ENCODE measurements at places on chromosomes 1 and 21. TPM values are rescaled to one million over a fixed set of nuclear protein-coding genes. Genes with fewer than 3 reads are reported as not detected.

GRCh38 chr1:47921935-47922415, 75.2 kb downstream of the TRABD2B start:
- no peak for DNase-seq

GRCh38 chr1:8239306-8240023, 78.4 kb upstream of the SLC45A1 start:
- DNase-seq, result no peak

- no peak for DNase-seq
Measured at GRCh38 chr21:33286600-33287456, 20.7 kb downstream of the IL10RB start.

DNA sequence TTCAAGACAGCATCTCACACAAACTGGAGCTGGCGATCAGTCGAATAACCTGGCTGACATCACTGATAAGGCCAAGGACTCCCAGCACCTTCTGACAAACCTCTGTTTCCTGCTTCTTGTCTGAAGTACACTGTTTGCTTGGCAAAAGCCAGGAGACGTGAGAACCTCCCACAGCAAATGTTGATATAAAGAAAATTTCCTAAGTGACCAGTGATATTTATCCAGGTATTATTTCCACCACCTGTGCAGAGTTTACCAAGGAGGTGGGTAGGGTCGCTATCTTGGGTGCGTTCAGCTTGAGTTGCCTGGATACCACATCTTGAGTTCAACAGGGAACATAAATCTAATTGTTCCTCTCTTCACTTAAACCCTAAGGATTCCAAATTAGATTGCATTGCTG, 72.9 kb downstream of the SETD4 start:
- no peak for DNase-seq

GRCh38 chr1:183097438-183098051, 74.3 kb downstream of the LAMC1 start:
- DNase-seq, result no peak

GRCh38 chr21:46596201-46596600, 8.7 kb downstream of the S100B start:
- no peak for DNase-seq

DNA sequence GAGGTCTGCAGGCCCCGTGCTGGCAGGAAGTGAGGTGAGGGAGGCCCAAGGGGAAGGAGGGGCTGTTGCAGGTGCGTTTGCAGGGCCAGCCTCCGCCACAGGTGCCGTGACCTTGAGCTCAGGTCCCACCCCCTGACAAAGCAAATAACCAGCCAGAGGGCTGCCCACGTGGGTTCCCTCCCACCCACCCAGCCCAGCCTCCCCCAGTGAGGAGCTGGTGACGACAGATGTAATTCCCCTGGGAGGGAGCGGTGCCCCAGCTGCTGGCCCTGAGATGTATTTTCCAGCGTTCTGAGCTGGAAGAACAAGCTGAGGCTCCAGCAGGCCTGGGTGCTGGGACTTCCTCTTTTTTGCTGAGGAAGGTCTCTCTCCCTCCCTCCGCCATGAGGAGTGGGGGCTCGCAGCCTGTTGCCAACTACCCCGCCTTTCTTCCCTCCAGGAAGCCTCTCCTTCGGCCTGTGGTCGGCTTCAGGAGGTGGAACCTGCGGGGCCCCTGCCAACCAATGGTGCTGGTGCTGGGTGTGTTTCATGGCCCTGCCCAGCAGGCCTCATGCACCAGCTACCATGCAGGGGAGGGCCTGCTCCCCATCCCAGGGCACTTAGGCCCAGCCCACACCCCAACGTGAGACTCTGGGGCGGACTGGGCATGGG, 153.2 kb downstream of the PRDM16 start:
- DNase-seq, result no peak

DNA sequence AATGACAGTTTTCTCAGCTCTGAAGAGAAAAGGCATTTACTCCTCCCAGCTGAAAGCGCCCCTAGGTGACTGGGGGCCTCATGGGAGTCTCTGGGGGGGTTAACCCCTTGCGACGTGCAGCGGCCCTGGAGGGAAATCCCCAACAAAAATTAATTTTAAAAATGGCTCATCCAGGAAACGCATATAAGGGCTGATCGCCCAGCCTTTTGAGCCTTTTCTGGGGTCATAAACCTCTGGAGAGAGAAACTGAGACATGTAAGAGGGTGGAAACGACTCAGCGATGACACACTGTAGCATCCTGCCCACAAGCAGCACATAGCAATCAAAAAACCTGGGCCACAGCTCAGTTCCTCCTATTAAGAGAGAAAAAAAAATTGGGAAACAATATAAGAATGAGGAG, 20.4 kb upstream of the HPDL start:
- no peak for DNase-seq

DNA sequence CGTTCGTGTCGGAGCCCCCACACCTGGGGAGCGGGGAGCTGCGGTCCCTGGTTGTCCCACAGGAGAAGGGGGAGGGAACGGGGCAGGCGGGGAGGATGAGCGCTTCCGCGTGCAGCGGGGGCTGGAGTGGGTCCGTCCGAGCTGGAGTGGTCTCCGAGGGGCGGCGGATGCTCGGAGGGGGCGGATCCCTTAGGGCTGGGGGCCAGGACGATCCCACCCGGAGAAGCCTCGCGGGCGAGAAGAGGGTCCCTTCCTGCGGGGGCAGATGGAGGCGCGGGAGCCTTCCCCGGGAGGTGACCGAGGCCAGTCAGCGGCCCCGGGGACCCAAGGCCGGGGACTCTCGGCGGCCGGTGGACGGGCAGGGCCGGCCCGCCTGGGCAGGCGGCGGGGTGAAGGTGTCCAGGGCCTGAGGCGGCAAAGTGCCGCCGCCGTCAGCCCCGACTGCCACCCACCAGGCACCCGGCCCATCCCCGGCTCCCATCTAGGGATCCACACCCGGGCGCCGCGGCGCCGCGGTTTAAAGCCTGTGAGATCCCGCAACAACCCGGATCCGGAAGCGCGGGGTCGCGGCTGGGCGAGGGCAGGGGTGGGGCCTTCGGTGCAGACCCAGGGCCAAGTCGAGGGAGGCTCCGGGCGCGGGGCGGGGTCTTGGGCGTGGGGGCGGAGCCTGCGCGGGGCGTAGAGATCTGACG, 5.3 kb upstream of the CCDC27 start:
- DNase-seq, result peak; percentile 40

DNA sequence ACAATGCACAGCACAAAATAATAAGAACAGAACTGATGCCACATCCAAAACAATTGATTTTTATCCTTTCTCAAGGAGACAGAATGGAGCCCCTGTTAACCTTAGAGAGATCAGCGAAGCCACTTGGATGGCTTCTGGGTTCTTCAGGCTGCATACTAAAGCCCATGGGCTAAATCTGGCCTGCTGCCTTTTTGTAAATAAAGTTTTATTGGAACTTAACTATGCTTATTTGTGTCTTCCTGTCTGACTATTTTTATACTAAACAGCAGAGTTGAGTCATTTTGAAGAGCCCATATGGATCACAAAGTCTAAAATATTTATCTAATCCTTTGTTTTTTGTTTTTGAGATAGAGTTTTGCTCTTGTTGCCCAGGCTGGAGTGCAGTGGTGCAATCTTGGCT, 16.3 kb upstream of the PPM1J start:
- no peak for DNase-seq

DNA sequence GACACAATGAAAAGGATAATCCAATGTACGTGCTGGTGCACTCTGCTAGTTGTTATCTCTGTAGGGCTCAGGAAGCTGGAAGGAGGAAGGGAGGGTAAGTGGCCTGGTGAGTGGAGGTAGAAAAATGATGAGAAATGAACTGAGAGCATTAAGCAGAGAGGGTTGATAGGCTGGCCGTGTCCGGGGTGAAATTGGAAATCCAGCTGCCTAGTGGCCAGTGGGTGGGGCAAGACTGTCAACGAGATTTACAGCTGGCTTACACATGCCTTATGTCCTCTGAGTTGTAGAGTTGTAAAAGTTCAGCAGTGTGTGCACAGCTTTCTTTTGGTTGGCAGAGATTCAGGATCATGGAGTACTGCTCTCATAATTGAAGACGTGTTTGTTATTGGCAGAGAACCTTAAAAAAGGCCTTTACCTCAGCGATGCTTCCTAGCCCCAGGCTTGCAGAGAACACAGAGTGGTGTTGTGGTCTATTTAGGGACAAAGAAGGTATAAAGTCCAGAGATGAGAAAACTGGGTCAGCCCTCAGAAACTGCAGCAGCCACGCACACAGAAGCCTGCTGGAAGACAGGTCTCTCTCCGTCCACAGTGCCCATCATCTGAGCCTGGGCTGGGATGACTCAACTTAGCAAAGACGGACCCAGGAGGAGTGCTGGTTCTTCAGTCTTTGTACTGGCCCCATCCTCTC, 132.4 kb downstream of the EDEM3 start:
- DNase-seq, result peak; percentile 47

DNA sequence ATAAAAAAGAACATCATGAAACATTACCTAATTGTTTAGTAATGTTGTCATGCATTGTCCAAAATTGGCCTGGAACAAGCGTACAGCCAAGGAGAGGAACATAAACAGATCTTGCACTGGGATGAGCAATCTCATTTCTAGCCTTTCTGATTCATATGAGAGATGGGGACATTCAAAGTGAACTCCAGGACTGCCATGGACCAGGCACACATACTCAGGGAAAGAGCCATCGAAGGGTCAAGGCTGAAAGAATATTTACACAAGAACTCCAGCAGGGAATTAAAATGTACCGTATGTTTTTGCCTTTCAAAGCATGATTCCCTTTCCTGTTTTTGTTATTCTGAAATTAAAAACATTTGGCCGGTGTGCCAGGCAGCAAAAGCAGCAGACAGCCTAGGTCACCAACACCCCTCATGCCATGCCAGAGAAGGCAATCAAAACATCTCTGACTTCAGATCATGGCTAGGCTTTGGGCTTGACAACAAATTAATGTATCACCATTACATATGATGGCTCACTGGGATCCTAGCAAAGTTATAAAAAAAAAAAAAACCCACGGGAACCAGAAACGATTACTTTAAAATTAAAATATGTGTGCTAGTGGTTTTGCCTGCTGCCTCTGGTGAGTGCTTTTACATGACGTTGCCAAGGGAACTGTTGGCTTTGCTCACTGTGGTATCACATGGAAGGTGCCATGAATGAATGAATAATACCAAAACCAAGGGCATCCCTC, 159.8 kb downstream of the TGFBR3 start:
- DNase-seq, result peak; percentile 11

GRCh38 chr1:32900956-32901822, at the start of gene TMEM54:
TMEM54 (minus strand) TSS chr1:32901389; CDS start chr1:32901238, 151 bp downstream.
- DNase-seq, result no peak

GRCh38 chr1:247822060-247822459, 1.9 kb downstream of the OR14A16 start:
- DNase-seq, result no peak

- no peak for DNase-seq
Measured at GRCh38 chr1:6842301-6842700, 57.0 kb downstream of the CAMTA1 start.

DNA sequence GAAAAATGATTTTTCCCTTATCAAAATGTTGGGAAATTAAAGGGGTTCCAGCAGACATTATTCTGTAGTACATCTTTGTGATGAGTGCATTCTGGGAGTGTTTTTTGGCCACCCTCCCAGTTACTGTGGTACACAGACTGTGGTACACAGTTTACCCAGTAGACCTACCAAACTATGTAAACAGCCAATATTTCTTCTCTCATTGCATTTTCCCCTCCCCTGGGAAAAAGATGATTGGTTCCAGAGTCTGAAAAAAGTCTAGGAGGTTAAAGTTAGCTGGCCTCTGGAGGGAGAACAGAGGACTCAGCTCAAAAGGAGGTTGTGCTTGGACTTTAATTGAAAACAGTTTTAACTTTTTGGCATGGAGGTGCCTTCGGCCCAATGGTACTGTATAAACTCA, 42.5 kb downstream of the PGM1 start:
- DNase-seq, result no peak

- no peak for DNase-seq
Measured at GRCh38 chr1:240888039-240888786, 276.3 kb upstream of the GREM2 start.

DNA sequence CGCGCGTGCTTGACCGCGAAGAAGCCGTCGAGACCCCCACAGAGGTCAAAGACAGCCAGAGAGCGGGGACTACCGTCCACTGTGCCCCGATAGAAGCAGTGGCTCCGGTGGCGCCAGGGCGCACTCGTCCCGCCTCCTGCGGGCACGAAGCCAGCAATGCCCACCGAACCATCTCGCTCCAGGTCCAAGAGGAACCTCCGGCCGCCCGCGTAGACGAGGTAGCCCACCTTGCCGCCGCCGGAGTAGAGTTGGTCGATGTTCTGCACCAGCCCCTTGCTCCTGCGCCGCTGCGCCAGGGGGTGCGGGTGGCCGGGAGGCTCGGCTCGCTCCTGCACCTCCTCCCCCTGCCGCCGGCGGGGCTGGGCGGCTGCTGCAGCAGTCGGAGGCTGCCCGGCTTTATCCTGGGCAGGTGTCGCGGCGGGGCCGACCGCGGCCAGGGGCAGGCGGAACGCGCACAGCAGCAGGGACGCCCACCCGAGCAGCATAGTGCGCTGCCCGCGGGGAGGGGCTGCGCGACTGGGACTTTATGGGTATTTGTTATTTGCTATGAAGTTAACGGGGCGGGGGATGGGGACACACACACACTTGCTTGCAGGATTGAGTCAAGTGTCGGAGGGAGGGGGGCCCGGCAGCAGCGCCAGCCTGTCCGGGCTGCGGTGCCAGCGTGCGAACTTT, 844 bp downstream of the ADAMTS5 start:
- DNase-seq, result no peak

DNA sequence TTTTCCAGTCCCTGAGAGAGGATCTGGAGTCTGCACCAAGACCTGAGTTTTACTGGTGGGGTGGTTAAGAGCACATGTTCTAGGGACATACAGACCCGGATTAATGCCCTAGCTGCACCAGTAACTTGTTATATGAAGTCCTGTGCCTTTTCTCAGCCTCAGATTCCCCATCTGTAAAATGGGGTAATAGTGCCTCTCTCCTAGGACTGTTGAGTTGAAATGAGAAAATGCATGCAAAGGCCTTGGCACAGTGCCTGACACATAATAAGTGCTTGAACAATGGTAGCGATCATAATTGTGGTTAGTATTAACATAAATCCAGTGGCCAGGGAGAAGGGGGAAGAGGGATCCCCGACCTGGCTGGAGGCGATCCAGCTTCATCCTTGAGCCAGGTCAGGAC, 12.3 kb downstream of the AHDC1 start:
- no peak for DNase-seq

- DNase-seq, result no peak
Measured at GRCh38 chr1:143661418-143662101, 310.2 kb downstream of the FAM72C start.

- no peak for DNase-seq
Measured at GRCh38 chr1:4044967-4045366, 144.9 kb upstream of the C1orf174 start.

BEST4 gene
- not detected for total RNA-seq

IGSF9 gene
- total RNA-seq, result 0.99 TPM

UBE2G2 gene
- 67.7 TPM for total RNA-seq

C1QTNF12 gene
- 2.9 TPM for total RNA-seq

PRAMEF9 gene
- not detected for total RNA-seq

HTR6 gene
- 0.41 TPM for total RNA-seq

TNFRSF8 gene
- total RNA-seq, result 0.49 TPM

HCN3 gene
- 1.9 TPM for total RNA-seq

LCE3D gene
- not detected for total RNA-seq

BCL2L15 gene
- total RNA-seq, result 1.7 TPM

RIPPLY3 gene
- not detected for total RNA-seq

ANKRD45 gene
- not detected for total RNA-seq

KANK4 gene
- total RNA-seq, result 0.28 TPM

C1orf116 gene
- total RNA-seq, result 0.14 TPM
